ENCODE measurements at places on chromosomes 11 and 22.
A peak's percentile ranks its signal among the peaks of the same experiment; 100 is the strongest.

- DNase-seq, result no peak
Observed at GRCh38 chr11:62373464-62374119, 36.3 kb downstream of the ASRGL1 start.

DNA sequence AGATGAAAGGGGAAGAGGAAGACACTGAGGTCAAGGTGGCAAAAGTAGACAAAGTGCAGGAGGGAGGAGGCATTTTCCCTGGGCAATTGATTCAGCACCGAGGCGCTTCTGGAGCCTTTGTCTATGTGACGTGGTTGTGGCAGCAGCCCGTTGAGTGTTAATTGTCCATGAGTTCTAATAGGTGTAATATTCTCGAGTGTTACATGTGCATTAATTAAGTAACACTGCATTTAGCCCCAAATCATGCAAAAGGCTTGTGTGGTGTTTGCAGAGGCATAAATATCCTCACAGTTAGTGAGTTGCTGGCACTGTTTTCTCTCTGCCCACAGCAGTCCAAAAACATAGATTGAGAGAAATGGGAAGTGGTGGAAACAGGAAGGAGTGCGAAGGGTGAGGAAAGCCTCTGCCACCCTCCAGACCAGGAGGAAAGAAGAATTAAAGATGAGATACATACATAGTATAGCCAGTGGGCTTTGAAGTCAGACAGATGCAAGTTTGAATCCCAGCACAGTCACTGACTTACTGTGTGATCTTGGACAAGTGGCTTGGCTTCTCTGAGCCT, 361.2 kb downstream of the MN1 start:
- no peak for DNase-seq

GRCh38 chr11:67673902-67674301, 521 bp downstream of the ALDH3B2 start:
- DNase-seq, result no peak

DNA sequence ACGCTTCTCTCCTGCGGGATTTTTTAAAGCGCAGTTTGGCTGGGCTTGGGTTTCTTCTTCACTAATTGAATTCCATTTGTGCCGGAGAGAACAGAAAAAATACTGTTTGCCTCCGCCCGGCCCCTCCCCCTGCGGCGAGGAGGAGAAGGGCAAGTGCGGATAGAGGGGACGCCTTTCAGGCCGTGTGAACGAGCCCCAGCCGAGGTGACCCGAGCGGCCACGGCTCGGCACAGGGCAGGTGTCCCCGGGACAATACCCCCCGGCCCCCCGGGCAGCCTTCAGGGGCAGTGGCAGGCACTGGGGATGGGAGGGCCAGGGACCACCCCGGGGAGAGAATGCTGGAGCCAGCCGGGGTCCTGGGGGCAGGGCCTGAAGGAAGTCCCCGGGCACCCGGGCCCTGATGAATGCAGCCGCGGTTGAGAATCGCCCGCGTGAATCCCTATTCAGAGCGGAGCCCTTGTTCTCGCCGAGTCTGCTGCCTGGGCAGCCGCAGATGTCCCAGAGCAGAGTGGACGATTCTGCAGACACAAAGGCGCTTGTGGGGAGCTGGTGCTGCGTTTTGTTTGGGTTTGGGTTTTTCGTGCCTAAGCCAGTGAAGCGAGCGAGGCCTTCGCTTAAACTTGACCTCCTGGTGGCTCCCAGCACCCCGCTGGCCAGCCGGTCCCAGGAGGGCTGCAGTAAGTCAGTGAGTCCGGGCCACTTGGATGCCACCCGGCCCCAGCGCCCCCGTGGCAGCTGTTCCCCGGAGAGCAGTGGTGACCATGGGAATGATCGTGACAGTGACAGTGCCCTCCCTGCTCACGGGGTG, 96.0 kb downstream of the WNT7B start:
- no peak for DNase-seq

- no peak for DNase-seq
Observed at GRCh38 chr22:27836181-27836580, 34.6 kb upstream of the MN1 start.

DNA sequence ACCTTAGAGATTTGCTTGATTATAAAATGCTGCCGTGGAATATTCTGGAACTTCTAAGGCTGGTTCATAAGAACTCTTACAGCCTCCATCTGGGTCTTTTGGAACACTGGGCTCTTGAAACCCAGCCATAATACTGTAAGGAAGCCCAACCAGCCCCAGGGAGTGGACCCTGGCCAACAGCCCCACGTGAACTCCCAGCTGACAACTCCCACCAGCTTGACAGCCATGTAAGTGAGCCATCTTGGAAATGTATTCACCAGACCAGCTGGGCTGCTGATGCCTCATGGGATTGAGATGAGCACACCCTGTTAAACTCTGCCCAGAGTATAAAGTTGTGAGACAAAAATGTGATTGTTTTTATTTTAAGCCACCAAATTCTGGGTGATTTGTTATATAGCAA, 378.7 kb upstream of the RAG2 start:
- no peak for DNase-seq

DNA sequence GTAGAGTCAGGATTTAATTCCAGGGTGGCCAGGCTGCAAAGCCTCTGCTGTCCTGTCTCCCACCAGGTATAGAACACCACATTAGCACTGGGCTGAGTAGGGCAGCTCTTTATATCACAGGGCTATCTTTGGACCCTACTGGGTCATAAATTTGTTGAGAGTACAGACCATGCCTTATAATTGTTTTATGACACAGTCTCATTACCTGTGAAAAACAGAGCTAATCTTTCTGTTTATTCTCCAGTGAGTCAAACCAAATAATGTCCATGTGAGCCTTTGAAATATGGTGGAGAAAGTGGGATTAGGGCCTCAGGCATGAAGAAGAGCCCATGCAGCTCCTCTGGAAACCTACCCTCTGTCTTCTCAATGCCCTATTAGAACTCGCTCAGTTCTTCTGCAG, 49.6 kb upstream of the KIRREL3 start:
- DNase-seq, result no peak

DNA sequence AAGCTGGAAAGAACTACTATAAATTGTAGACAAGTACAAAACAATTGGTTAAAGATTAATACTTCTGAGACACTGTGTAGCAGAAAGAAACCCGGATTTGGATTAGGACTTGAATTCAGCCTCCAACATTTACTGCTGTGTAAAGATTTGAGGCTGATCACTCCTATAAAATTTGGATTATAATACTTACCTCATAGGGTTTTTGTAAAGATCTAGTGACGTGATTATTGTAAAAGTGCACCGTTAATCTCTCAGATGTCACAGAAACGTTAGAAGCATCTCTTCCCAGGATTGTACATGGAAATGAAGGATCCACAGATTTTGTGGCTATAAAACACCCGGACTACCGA, 323 bp upstream of the HIKESHI start:
- no peak for DNase-seq

DNA sequence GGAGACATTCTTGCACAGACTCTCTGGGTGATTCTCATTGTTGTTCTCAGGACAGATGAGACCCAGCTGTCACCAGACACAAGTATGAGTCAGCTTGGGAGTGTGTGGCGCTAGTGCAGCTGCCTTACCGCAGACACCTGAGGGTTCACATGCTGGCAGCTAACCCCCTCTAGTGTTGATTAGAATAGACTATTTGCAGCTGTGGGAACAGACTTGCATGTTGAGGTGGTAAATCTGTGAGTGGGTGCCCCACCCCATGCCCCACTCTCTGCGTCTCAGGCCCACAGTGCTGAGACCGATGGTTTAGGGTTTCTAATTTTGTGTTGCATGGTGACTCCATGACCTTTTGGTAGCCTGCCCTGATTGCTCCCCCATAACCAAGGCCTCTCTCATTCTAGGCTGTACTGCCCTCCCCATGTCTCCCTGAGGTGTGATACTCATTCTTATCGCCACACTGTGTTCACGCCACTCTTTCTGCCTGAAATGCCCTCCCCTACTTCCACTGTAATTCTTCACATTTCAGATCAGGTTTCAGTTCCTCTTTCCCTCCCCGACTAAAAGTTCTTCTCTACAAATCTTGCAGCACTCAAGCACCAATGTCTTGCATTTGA, 73.7 kb upstream of the KIRREL3 start:
- no peak for DNase-seq

GRCh38 chr11:110519796-110520195, 90.0 kb downstream of the FDX1 start:
- no peak for DNase-seq

- DNase-seq, result no peak
Observed at GRCh38 chr11:92752122-92752521, 217.3 kb upstream of the MTNR1B start.

GRCh38 chr11:67286621-67287333, 2.3 kb upstream of the ANKRD13D start:
- peak; percentile 40 for DNase-seq

DNA sequence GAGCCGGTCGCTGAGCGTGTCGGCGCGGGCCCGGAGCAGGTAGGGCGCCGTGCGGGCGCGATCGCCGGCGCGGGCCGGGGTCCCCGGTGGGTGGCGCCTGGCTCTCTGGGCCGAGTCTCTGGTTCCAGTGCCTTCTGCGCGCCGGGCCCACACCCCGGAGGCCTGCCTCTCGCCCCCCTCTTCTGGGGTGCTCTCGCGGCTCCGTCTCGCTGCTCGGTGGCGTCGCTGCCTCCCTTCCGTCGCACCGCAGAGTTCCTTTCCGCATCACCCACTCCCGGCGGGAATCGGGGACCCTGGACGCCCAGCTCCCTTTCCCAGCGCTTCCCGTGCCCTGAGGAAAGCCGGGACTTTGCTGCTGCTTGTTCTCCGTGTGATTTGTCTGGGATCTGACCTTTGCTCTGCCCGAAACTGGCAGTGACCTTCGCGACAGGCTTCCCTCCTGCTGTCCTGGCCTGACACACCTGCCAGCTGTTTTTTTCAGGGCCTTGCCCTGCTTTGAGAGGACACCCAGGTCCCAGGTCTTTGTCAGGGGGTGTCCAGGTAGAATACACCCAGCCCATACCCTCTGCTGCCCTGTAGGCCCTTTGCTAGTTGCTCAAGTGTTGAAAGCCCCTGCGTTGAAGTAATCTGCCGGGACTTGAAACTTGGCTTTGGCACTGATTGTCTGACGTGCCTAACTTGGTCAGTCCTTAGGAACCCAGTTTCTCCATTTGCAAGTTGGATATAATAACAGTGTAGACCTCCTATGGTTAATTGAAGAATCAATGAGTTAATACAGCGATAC, 711 bp downstream of the FDX1 start:
- peak; percentile 12 for DNase-seq

GRCh38 chr11:67410369-67410831, 5.1 kb upstream of the CARNS1 start:
- DNase-seq, result no peak

Measured in activated CD4-positive, alpha-beta T cell treated with anti-CD3 and anti-CD28 coated beads for 48 hours (primary cell).